Body of pancreas (tissue), 4 donors: ENCODE measurements at places on chromosomes 7 and 10. TPM values are rescaled to one million over a fixed set of nuclear protein-coding genes. Genes with fewer than 3 reads are reported as not detected.

DNA sequence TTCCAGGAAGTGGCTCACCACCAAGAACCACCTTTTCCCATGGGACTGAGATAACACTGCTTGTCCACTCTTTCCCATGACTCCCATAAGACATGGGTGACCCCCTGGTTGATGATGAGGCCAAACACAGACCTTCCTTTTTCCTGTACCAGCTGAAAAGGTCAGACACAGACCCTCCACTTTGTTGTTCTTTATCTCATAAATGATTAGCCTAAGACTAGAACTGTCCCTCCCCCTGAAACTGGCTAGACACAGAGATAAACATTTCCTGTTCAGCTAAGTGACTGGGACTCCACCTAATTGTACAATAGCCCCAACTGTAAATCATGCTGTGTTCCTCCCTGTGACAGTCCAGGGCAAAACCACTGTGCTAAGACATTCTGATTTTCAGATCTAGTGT is 8.2 kb upstream of the NRG3 start:
- no peak for DNase-seq

Gene PTPRZ1
- total RNA-seq: 1.6 TPM

- no peak for DNase-seq
Measured at GRCh38 chr10:103188853-103189252, 4.2 kb downstream of the NT5C2 start.

- no peak for DNase-seq
Measured at GRCh38 chr7:99123571-99124033, 20.3 kb downstream of the SMURF1 start.

Gene WNT2
- total RNA-seq: not detected

- no peak for DNase-seq
Measured at GRCh38 chr10:101858723-101859500, 15.3 kb upstream of the KCNIP2 start.

Gene GPR146
- 11.2 TPM for total RNA-seq

DNA sequence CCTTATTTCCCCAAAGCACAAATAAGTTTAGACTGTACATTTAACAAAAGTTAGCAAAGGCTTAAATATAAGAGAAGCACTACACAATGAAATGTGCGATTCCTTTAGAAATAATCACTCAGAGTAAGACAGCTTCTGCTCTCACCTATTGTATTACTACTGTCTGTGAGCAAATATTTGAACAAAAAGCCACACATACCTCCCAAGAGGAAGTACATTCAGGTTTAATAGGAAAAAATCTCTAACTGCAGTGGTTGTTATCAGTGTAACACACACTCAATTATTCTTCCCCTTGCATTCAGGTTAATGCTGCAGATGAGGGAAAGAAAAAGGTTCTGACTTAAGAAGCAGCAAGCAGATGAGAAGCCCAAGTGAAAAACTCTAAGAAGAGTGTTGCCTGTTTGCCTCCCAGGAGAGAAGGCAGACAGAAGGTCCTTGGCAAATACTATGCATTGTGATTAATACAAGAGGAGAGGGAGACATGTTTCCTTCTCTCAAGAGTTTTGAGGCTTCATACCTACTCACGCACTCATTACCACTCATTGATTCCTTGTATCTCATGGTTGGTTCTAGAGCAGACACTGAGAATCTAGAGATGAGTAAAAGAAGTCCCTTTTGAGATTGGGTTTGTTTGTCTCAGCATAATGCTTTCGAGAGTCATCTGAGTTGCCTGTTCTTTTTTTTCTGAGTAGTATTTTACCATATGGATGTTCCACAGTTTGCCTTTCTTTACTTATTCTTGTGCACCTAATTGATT is 13.6 kb downstream of the GIMAP4 start:
- DNase-seq: no peak

DNA sequence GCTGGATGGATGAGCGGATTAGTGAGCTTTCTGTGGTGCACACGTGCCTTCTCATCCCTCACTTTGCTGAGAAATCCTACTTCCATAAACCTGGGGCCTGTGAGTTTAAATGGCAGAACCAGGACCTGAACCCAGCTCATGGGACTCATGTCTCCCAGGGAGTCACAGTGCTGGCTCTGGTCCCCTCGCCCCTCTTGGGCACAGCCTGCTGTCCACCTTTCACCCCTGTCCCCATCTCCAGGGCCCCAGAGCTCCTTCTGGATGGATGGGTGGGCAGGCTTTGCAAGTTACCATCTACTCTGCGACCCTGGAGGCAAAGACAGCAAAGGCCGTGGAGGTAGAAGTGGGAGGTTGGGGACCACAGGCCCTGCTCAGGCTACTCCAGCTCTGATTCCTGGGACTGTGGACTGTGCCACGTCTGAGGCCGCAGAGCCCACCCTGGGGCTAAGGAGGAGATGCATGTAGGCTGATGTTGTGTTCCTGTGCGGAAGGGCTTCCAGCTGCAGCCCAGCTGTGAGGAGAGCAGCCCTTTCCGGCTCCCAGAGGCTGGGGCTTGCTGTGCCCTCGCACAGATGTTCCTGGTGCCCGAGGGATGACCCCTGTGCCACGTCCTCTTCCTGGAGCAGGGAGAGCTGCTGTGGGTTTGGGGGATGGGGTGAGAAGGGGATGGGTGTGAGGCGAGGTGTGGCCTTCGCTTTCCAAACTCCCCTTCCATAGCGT is 40.3 kb downstream of the PRF1 start:
- no peak for DNase-seq

DNA sequence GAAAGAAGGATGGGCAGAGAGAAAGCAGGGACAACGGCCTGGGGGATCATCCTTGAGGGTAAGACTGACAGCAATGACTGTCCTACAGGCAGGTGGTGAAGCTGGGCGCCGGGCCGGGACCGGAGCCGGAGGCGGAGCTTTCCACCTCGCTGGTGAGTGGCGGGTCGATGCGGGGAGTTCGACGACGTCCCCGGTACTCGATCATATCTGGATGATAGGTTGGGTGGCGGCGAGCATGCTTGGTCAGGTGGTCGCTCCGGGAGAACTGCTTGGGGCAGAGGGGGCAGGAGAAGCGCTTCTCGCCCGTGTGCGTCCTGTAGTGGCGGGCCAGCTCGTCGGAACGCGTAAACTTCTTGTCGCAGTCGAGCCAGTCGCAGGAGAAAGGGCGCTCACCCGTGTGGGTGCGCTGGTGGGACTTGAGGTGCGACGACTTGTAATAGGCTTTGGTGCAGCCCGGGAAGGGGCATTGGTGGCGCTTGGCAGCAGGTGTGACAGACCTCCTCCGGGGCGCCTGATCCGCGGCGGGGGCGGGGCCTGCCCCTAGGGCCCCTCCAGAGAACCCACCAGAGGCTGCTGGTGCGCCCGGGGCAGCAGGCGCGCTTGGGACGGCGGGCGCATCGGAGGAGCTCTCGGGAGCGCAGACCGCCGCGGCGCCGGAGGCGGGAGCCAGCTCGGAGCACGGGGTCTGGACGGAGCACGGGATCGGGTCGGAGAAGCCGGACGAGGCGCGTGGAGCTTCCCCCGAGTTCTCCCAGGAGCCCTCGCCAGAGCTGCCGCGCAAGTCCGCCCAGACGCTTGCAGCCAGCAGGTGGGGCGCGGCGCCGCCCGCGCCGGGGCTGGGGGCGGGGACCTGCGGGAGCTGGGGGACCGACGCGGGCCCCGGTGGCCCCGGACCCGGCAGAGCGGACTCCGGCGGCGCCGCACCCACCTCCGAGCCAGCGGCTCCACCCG is 752 bp downstream of the KLF14 start:
- DNase-seq: peak; percentile 43

Gene VPS41
- 53.2 TPM for total RNA-seq

DNA sequence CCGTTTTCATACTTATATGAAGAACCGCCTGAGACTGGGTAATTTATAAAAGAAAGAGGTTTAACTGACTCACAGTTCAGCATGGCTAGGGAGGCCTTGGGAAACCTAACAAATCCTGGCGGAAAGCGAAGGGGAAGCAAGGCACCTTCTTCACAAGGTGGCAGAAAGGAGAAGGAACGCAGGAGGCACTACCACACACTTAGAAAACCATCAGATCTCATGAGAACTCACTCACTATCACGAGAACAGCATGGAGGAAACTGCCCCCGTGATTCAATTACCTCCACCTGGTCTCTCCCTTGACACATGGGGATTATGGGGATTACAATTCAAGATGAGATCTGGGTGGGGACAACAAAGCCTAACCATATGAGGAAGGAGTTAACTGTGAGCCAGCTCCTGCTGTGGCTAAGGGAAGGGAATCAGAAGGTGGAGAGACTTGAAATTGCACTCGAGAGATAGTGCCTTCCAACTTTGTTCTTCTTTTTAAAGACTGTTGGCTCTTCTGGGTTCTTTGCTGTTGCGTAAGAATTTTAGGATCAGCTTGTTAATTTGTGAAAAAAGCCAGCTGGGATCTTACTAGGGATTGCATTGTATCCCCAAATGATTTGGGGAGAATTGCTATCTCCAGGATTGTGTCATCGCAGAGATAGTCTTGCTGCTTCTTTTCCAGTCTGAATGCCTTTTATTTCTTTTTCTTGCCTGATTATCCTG is 21.0 kb downstream of the OPTN start:
- DNase-seq: no peak

- no peak for DNase-seq
Measured at GRCh38 chr7:137165786-137166185, 177.7 kb downstream of the PTN start.

- no peak for DNase-seq
Measured at GRCh38 chr10:132422903-132423825, 26.2 kb downstream of the PWWP2B start.

GRCh38 chr7:50119815-50120637 is 27.0 kb upstream of the ZPBP start:
- DNase-seq: no peak

DNA sequence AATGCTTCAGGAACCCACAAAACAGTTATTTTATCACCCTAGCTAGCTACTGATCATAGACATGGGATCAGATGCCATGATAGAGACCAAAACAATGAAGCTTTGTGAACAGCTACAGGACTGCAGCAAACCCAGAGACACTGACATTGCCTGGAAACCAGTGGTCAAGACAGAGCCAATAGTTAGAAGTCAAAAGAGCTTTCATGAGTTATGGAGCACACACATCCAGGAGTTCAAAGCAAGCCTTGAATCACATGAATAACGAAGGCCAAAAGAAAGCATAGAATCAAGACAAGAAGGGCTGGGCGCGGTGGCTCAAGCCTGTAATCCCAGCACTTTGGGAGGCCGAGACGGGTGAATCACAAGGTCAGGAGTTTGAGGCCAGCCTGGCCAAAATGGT is 34.5 kb upstream of the GSAP start:
- no peak for DNase-seq

DNA sequence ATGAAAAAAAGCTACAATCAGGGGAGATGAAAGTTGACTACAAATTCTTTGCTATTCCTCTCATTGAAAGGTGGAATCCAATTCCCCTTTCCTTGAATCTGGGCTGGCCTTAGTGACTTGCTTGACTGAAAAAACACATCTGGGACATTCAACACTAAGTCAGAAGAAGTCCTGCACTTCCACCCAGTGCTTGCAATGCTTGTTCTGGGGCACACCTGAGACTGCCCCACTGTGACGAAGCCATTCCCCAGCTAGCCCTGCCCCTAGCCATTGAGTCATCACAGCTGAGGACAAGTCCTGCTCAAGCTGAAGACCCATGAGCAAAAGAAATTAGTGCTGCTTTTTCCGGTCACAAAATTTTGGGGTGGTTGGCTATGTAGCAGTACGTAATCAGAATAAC is 19.2 kb upstream of the GRID1 start:
- no peak for DNase-seq

DNA sequence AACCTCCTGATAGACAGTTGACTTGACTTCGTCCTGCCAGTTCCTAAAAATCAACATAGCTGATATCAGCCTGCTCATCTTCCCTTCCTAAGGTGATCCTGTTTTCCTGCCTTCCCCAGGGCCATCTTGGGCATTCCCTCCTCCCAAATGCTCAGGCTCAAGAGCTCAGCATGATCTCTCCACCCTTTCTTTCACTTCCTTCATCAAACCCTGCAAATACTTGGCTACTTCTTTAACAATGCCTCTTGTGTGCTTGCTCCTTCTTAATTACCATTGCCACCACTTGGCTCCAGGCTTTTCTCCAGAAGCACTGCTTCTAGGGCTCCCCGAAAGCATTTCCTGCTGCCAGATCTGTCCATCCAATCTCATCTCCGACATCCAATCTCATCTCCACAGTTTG is 7.3 kb downstream of the FSCN3 start:
- DNase-seq: no peak

Gene DENND2A
- total RNA-seq: 7.3 TPM

DNA sequence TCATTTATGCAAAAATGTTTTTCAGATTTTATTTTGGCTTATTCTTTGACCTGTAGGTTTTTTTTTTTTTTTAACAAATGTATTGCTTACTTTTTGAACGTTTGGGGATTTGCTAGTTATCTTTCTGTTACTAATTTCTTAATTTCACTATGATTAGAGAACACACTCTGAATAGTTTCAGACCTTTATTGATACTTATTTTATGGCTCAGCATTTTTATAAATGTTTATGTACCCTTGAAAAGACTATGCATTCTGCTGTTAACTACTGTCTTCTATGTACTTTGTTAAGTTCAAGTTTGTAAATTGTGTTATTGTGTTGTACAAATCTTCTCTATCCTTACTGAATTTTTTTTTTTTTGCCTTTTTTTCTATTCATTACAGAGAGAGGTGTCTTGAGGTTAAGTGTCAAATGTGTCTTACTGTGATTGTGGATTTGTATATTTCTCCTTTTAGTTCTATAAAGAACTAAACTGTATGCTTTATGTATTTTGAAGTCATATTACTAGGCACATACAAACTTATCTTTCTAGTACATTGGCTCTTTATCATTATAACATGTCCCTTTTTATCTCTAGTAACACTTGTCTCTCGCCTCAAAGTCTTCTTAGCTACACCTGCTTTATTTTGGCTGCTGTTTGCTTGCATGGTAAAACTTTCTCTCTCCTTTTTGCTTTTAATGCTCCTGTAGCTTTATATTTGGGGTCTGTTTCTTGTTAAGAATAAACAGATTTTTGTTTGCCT is 8.1 kb downstream of the MKLN1 start:
- no peak for DNase-seq

GRCh38 chr10:83165265-83165664 is 974.0 kb upstream of the GHITM start:
- DNase-seq: peak; percentile 43

- DNase-seq: peak; percentile 22
Measured at GRCh38 chr10:121596689-121597503, 1.3 kb downstream of the FGFR2 start.

Gene AS3MT
- total RNA-seq: 4.0 TPM

Gene LIPF
- not detected for total RNA-seq

Gene CALY
- not detected for total RNA-seq

GRCh38 chr10:120736377-120736776 is 114.8 kb upstream of the WDR11 start:
- no peak for DNase-seq

GRCh38 chr10:10551596-10552301 is 465.9 kb upstream of the CELF2 start:
- no peak for DNase-seq

Gene CRTAC1
- total RNA-seq: 0.52 TPM

DNA sequence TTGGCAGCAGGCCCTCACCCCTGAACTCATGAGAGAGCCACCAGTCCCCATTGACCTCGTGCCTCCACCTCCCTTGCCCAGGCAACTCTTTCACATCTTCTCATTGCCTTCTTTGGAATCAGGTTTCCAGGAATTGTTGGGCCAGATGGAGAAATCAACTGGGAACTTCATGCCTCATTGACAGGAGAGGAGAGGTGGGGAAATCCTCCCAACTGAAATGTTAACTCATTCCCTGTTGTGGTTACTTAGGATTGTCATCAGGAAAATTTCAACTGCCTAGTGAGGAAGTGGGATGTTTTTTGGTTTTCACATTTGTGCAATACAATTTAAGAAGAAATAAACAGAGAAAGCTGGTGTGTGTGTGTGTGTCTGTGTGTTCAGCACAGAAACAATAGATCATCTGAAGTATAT is 106.6 kb upstream of the INHBA start:
- DNase-seq: no peak

GRCh38 chr7:23254051-23254681 is 7.6 kb downstream of the GPNMB start:
- no peak for DNase-seq

- DNase-seq: no peak
Measured at GRCh38 chr10:124640538-124641231, 103.5 kb downstream of the FAM53B start.
